ENCODE measurements at places on chromosomes 16 and 17.

GRCh38 chr16:66365651-66366050, 840 bp upstream of the CDH5 start:
- no peak for DNase-seq

DNA sequence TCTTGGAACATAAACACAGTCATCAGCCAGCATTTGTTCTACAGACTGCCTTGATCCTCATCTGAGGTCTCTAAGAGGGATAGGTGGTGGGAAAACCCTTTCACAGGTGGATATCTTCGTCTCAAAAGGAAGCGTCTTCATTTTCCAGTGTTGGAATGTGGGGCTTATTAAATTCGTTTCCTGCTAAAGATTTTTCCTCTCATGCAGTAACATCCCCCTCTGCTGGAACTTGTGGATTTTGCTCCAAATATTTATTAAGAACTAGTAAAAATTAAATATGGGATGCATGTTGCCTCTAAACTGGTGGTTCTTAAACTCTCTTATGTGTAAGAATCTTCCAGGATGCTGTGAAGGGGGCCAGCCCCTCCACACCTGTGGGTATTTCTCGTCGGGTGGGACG, 20.1 kb upstream of the MLYCD start:
- no peak for DNase-seq

- no peak for DNase-seq
Measured at GRCh38 chr16:54253118-54253517, 33.5 kb downstream of the IRX3 start.

DNA sequence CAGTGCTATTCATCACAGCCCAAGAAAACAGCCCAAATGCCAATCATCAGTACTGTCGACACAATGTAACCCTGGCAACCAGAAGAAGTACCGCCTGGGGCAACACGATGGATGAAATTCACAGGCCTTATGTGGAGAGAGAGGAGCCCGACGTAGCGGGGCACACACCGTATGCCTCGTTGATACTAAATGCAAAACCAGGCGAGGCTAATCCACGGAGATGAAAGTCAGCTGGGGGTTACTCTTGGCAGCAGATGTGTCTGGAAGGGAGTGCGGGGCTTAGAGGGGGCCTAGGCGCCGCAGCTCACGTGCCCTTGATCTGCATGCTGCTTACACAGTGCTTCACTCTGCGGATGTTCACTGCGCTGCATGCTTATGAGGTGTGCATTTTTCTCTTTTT, 29.8 kb downstream of the ITGAE start:
- no peak for DNase-seq

DNA sequence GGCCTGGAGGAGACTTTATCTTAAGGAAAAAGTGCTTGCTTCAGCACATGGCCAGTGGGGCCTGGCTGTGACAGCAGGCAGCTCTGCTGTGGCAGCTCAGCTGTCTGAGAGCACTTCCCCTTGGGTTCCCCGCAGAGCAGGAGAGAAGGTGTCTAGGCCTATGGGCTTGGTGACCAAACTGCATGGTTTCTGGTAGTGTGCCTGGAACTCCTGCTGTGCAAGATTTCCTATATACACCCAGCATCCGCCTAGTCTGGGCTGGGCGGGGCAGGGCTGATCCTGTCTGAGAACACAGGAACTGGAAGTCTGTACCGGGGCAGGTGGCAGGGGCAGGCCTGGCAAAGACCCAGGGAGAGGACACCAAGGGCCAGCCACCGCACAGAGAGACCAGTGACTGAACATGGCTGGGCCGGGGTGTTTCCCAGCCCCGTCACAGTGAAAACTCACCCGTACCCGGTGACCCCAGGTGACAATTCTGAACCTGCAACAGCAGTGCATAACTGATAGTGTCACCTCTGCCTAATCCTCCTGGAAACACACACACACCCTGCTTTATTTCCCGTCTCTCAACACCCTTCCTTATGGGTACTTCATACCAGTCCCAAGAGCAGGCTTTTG, 39.3 kb downstream of the CHD9 start:
- peak; percentile 2 for DNase-seq

DNA sequence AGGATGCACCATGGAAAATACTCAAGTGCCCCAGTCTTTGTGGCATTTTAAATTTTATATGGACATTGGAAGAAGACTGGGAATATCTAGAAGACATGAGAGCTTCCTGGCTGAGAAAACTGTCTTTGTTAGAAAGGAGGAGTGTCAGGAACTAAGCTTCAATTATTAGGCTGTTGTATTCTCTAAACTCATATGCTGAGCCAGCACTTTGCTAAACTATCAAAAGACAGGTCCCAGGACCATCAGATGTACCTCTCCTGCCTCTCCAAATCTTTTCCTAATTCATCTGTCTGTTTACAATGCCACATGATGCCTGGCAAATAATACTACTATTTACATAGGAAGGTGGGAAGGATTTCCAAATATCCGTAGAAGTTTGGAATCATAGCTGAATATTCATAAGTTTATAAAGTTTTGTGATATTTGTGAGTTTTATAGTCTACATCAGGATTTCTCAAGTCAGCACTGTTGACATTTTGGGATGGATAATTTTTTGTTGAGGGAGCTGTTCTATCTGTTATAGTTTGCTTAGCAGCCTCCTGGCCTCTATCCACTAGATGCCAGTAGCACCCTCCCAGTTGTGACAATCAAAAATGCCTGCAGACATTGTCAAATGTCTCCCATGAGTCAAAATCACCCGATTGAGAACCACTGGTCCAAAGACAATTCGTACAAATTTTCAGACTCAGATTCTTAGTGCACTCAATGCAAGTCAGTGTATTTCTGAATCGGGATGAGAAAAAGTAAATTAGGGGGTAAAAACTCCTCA, 61.2 kb upstream of the NETO2 start:
- DNase-seq = no peak

DNA sequence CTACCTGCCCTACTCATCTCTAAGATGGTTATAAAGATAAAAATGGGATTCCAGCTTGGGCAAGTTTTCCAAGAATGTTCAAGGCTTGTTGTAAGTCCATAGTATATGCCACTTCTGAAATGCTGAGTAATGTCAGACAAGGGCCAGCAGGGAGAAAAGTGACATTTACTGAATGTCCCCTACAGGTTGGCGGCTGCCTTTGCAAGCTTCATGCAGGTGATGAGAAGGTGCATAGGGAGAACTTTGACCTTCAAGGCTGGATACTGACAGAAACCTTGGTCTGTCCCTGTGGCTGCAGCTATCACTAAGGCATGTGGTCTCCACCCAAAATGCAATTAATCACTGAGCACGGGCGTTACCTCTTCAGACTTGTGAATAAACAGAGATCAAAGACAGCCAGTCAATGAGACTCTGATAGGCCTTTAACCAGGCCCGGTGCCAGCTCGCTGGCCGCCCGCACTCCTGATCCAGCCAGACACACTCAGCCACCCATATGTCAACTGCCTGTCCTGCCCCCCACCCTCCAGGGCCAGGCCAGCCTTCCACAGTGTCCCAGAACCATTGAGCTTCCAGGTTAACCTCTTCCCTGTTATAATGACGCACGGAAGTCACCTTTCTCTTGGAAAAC, 26.8 kb upstream of the AXIN2 start:
- no peak for DNase-seq

- DNase-seq = no peak
Measured at GRCh38 chr16:27508476-27508875, 41.2 kb downstream of the GTF3C1 start.

- DNase-seq = no peak
Measured at GRCh38 chr16:21159281-21159951, 942 bp downstream of the LDAF1 start.

GRCh38 chr17:251531-251930, 70.1 kb upstream of the DOC2B start:
- no peak for DNase-seq

- DNase-seq = no peak
Measured at GRCh38 chr17:65398040-65398787, 163.2 kb downstream of the AXIN2 start.

- DNase-seq = no peak
Measured at GRCh38 chr16:29906520-29907244, 6.4 kb downstream of the ASPHD1 start.

DNA sequence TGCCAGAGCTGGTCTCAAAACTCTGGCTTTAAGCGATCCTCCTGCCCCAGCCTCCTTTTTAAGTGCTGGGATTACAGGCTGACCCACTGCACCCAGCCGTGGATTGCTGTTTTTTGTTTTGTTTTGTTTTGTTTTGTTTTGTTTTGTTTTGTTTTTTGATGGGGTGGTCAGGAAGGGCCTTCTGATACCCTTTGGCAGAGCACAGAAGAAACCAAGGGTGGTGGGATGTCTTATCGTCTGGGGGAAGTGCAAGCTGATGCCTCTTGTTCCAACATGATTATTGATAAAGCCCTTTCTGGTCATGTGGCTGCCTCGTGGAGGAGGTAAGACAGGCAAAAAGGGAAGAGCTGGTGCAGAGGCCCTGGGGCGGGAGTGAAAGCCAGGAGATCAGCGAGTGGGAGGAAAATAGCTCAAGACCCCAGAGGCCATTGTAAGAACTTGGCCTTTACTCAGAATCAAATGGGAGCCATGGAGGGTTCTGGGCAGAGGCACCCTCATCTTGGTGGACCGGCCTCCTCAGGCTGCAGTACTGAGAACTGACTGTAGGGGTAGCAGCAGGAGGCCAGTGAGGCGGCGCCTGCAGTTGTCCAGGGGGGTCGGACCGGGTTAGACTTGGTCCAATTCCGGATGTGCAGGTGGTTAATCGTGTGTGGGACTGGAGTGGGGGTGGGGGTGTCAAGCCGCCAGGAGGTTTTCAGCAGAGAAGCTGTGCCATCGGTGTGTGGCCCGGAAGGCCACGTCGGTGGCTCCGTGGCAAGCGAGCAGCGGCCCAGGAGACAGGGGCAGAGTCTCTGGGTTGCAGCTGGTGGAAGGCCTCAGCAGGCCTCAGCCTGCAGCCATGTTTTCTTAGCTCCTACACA, 84.4 kb upstream of the GSE1 start:
- no peak for DNase-seq

DNA sequence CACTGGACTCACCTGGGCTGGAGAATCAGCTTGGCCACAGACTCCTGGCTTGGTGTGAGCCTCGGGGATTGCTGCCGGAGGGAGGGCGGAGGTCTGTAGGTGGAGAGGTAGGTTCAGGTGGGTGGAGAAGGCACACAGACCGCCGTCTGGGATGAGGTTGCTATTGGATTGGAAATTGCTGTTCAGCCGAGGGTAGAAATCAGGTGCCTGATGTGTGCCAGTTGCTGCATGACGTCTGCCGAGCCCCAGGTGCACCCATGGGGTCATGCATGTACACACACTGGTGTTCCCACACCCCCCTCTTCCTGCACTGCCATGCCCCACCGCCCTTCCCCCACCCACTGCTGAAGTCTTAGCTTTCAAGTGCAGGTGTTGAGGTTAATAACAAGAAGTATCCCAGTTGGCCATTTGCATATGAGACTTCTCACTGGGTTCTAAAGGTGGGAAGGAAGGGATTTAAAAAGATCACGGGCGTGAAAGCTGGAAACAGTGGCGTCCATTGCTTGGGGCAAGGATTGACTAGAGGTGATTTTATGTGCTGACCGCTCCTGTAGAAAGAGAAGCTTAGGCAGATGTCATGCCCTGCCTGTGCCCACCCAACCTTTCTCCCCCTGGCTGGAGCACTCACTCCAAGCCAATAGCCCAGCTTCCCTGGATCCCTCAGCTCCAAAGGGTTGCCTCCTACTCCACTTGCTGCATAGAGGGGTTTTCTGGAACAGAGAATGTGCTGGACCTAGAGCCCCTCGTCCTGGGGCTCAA, 193.6 kb downstream of the CCDC182 start:
- no peak for DNase-seq

- peak; percentile 26 for DNase-seq
Measured at GRCh38 chr16:70395345-70395901, 43.5 kb downstream of the ST3GAL2 start.

DNA sequence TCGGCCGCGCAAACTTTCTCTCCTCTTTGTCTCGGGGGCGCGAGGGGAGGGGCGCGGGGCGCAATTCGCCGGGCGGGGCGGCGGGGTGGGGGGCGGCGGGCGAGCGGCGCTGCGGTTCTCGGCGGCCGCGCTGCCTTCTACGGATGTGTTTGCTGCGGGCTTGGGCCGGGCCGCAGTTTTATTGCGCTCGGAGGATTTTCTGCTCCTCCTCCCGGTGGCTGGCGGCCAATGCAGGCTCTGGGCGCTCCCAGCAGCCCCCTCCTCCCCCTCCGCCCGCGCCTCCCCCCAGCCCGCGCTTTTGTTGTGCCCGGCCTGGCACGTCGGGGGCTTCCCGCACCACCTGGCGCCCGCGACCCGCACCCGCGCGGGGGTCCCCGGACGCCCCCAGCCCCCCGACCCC, at the start of gene TIMP2:
TSS of gene TIMP2 (minus strand) at position 154 of the 400 bp plus-strand sequence. CDS start 299 bp downstream, outside the sequence.
- DNase-seq = peak; percentile 44

DNA sequence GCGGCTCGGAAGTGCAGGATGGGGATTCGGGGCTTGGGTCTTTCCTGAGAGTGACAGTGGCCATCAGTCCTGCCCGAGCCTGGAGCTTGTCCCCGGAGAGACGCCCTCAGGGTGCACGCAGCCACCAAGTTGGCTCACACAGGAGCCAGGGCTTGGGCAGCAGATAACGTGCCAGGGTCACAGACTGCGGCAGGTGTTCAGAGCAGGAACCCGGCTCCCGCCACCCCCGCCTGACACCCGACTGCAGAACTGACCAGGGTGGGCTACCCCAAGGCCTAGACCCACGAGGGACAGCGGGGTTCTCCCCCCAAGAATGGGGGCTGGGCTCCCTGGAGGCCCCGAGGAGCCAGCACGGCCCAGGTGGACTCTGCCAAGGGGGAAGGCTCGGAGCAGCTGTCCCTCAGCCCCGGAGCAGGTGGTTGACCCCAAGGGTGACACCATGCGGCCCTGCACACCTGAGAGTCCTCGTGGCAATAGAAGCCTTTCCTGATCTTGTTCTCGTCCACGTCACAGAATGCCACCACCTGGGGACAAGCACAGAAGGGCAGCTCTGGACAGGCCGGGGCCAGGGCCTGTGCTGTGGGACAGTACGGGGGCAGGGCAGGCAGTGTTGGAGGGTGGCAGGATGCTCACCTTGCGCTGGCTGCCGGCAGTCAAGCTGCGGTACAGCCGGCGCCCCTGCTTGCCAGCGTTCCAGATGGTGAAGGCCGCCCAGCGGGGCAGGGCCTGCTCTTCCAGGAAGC, 117.1 kb upstream of the ZNF750 start:
- DNase-seq = no peak

- no peak for DNase-seq
Measured at GRCh38 chr16:80107900-80108299, 432.9 kb upstream of the DYNLRB2 start.

DNA sequence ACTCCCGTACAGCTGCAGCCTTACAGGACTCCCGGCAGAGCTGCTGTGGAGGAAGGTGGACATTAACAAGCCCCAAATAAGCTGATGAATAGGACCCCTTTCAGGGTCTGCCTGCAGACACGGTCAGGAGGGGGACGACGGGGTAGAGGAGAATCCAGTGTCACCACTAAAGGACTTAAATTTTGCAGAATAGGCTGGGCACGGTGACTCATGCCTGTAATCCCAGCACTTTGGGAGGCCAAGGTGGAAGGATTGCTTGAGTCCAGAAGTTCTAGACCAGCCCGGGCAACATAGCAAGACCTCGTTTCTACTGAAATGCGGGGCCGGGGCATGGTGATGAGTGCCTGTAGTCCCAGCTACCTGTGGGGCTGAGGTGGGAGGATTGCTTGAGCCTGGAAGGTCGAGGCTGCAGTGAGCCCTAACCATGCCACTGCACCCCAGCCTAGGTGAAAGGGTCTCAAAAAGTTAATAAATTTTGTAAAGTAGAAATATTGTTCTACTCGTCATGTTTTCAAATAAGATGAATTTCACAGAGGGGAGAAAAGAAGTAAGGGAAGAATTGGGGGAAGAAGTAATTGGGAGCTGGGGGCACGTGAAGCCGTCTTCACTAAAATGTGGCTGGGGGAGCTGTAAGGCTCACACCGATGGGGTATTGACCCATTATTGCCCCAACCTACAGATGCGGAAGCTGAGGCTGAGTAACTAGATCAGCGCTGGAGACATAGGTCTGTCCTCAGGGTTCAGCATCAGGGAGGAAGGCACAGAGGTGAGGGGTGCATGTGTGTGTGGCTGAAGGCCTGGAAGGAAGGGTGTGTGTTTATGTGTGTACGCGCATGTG, 4.7 kb downstream of the LITAFD start:
- no peak for DNase-seq
